NCI-H187 (cell line): ENCODE measurements at places on chromosomes 4 and X.

- DNase-seq, result no peak
Observed at GRCh38 chrX:82711457-82711856, 796.6 kb upstream of the POU3F4 start.

DNA sequence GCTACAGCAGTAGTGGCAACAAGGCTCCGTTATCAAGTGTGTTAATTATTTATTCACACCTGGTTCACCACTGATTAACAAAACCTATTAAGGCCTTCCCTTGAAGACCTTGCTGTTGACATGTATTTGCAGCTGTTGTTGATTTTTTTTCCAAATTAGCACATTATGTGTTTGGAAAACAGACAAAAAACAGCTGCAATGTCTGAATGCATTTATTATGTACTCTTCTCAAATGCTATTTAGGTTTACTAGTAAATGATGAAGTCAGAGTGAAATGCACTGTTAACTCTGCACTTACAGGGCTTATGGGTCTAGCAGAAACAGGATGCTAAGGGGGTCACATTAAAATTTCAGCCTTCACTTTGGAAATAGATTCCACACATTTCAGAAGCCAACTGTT, 99.5 kb upstream of the PCDH7 start:
- DNase-seq, result no peak

DNA sequence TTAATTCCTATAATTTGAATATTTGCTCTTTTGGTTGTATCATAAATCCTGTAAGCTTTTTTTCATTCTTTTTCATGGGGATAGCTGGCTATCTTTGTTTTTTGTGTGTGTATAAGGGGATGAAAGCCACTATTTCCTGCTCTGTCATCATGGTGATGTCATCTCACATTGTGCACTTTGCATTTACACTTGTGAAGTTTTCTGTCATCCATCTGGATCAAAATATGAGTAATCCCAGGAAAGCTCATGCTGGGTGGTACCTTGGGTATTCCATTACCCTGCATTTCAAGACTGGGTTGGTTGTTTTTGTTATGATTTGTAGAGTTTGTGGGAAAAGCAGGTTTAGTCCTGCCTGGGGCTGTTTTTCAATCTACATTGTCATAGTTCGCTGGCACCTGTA, 367.3 kb downstream of the CHIC1 start:
- DNase-seq, result no peak

DNA sequence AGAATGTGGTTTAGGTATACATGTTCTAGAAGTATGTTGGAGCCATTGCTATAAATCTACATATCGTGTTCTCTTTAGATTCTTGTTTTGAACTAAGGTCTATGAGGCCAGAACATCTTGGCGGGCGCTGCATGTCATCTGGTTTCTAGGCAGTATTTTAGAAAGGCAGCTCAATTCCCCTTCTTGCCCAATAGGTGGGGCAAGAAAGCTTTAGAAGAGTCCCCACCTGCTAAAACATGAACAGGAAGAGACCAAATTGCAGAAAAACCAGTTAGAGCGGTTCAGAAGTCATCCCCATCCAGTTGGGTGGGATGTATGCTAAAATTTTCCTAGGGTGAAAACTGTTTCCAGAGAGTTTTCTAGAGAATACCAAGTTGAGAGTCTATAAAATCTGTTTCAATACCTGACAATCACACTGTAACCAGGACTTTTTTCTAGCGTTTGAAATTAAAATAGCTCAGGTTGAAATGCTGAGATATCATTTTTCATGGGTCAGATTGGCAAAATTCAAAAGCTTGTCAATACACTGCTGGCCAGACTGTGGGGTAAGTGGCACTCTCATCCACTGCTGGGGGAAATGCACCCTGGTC, 17.5 kb upstream of the SH3KBP1 start:
- DNase-seq, result no peak

GRCh38 chr4:185257086-185257485, 47.7 kb downstream of the SNX25 start:
- DNase-seq, result no peak

- DNase-seq, result no peak
Observed at GRCh38 chr4:186725469-186726425, 2.1 kb upstream of the FAT1 start.

- DNase-seq, result no peak
Observed at GRCh38 chrX:2589186-2590020, 88.6 kb upstream of the DHRSX start.

GRCh38 chr4:26015133-26015651, 101.2 kb downstream of the SMIM20 start:
- DNase-seq, result no peak

DNA sequence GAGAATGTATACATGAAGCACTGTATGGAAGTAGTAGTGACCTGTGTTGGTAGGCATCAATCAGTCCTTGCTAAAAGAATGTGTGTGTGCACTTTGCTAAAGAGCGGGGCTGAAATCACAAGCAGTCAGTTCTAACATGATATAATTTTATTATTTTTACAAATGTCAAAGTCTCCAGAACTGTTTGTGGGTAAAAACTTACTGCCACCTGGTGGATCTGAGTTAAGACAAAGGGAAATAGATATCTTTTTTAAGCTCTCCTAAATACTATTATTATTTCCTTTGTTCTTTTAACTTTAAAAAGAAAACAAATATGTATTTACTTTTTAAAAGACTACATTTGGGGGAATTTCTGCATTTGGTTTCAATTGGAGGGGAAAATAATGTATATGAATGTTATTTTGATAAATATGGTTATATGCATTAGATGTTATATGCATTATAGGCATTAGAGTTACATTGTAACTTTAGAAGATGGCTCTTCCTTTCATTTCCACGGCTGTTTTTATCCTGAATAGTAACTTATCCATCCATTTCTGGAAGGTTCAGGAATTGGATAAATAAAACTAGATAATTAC, 7.8 kb upstream of the CLOCK start:
- DNase-seq, result no peak

DNA sequence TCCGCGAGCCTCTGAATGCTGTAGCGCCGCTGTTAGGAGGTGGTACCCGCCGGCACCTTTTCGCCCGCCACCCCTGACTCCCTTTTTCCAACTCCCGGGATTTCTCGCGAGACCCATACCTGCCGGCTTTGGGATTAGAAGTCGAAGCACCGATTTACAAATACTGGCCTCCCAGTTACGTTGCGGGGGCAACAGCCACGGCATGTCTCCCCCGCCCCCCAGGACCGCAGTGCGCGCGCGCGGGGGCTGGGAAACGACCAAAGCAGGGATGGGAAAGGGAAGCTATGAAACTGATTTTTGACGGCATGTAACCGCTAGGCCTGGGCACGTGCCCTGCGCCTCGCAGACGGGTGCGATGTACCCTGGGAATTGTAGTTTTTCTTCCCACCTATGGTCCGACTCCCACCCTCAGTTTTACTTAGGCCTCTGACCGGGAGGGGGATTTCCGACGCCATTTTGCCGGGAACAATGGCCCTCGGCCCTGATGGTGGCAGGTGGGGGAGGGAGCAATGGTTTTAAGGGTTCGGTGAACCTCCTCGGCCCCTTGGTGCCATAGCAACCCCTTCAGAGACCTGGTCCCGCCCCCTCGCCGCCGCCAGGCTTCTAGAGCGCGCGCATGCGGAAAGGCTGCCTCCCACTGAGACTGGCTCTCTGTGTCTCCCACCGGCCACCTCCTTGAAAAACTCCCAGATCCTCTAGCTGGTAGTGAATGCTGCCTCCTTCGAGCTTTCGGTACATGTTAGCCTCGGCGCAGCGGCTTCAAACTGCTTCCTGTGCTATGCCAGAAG, 772 bp upstream of the WNK3 start:
- DNase-seq, result peak; percentile 30

GRCh38 chr4:100208459-100208858, 18.2 kb upstream of the DDIT4L start:
- DNase-seq, result no peak

DNA sequence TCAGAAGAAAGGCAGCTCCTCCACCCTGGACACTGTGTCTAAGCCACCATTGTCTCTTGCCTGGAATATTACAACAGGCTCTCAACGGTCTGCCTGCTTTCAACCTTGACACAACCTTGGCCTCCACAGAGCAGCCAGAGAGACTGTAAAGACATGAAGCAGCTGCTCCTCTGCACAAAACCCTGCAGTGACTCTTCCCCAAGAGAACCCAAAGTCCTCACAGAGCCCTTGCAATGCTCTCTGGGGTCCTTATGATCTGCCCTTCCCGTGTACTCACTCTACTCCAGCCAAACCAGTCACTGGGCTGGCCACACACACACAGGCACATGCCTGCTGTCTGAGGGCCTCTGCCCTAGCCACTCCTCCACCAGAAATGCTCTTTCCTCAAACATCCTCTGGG, 75.9 kb upstream of the CPEB2 start:
- no peak for DNase-seq

GRCh38 chr4:20589436-20589835, 110.8 kb upstream of the PACRGL start:
- DNase-seq, result no peak

DNA sequence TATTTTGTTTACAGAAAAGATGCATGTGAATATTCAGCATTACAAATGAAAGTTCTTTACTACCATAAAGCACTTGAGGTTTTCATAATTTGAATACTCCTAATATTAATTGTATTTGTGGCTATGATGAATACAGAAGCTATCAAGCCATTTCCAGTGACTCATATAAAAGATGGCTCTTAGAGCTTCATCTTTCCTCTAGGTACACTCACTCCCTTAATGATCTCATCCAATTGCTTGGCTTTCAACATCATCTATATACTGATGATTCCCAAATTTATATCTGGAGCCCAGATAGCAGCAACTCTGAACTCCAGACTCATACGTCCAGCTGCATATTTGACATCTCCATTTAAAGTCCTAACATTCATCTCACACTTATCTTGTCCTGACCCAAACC, 183.4 kb upstream of the FAM241A start:
- no peak for DNase-seq

- no peak for DNase-seq
Observed at GRCh38 chrX:97070346-97070745, 186.6 kb downstream of the RPA4 start.

DNA sequence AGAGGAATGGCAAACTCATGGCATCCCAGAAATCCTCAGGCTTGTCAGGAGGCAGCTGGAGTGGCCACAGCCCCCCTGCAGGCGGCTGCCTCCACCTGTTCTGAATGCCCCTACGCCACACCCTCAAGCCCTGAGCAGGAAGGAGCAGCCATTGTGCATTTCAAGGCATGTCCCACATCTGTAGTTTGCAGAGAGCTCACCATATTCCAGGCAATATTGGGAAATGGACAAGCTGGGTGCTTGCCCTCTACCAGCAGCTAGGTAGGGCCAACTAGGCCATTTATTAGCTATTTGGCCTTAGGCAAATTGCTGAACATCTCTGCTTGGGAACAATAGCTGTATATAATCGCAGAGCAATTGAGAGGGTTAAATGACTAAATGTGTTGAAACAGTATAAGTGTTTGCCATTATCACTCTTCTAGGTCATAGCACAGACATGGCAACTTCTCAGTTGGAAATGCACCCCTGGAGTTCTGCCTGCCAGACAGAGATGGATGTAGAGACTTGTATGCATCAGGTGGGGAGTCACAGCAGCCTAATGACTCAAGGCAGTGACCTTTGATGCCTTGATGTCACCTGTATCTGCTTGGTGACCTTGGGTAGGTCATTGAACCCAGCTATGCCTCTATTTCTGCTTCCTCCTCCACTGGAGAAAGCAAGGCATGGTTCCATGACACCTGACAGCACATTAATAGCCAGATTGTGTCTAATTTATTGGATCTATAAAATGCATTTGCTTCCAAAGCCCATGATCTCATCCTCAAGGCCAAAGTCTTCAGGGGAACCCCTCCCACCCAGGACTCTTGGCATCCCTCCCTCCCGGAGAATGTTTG, 52.8 kb downstream of the FHDC1 start:
- DNase-seq, result no peak

DNA sequence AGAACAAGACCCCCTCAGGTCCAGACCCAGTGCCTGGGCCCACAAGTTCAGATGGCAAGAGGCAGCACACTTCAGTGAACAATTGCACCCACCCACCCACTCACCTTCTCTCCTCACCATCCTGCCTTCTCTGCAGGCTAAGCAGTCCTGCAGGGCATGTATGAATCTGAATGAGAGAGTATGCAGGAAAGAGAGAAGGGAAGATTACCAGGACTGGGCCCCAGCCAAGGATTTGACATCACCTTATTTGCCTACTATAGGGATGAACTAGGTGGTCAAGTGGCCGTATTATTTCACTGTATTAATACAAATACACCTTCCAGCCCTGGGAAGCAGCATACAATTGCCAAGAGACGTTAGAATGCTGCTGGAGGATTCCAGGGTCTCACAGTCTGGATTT, 2.1 kb upstream of the ZNF141 start:
- DNase-seq, result no peak

DNA sequence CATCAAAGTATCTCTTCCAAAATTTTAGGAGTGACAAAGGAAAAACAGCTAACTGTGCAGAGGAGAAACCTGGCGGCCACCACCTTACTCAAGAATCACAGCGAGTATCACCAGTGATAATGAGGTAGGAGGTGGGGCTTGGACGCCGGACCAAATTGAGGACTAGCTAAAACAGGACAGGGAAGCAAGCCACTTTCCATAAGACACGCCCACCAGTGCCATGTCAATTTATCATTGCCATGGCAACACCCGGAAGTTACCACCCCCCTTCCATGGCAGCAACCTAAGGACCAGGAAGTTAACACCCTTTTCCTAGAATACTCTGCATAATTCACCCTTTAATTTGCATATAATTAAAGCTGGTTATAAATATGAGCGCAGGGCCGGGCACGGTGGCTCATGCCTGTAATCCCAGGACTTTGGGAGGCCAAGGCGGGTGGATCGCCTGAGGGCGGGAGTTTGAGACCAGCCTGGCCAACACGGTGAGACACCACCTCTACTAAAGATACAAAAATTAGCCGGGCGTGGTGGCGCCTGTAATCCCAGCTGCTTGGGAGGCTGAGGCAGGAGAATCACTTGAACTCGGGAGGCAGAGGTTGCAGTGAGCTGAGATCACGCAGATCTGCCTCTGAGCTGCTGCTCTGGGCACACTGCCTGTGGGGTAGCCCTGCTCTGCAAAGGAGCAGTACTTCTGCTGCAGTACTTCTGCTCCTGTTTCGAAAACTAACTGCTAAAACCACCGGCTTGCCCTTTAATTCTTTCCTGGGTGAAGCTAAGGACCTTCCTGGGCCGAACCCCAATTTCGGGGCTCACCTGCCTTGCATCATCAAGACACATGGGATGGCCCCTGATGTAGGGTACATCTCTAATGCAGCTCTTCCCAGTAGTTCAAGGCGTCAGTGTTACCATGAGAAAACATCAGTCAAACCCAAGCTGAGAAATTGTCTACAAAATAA, 116.7 kb downstream of the HMX1 start:
- DNase-seq, result no peak

DNA sequence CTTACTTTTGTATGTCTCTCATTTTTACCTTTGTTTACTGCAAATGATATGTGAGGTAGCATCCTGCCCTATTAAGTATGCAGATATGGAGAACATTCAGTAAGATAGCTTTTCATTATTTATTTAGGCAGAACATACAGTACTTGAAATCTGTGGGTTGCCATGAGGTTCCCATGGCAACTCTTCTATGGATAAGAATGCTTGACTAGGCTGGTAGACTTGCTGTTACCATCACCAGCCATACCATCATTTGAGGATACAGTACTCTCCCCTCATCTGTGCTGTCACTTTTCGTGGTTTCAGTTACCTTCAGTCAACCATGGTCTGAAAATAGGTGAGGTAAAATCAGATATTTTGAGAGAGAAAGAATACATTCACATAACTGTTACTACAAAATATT, 56.7 kb downstream of the NAF1 start:
- no peak for DNase-seq
